Amniotic epithelial cell (primary cell): ENCODE measurements at places on chromosomes 1 and 21.

DNA sequence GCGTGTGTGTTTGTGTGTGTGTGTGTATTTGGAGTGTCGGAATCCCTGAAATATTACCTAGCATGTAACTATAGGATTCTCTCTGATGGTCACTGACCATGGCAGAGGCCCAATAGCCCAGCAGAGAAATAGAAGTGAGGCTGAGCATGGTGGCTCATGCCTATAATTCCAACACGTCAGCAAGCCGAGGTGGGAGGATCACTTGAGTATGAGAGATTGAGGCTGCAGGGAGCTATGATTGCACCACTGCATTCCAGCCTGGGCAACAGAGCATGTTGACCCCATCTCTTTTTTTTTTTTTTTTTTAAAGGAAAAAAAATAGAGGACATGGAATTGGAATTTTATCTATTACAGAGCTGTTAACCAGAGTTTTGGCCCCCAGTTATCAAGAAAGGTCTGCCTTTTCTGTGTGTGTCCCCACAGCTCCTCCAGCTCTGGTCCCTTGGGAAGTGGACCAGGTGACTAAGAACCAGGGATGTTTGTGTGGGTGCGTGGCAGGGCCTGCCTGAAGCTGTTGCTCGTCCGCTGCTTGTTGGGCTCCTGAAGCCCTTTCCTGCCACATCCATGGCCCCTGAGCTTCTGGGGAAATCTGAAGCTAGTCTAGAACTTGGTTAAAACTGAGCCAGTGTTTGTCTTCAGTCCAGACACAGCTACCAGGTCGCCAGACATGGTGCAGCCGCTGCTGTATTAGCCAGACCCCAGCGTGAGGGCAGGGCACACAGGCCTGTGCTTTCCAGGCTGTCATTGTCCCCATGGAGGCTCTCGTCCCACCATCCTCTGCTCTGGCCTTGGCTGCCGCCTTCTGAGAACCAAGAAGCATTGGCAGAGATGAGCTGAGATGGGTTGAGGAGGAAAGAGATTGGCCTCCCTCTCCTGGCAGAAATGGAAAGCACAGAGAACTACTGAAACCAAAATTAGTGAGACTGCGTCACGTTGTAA is 25.5 kb downstream of the CAPN9 start:
- peak; percentile 93 for DNase-seq

DNA sequence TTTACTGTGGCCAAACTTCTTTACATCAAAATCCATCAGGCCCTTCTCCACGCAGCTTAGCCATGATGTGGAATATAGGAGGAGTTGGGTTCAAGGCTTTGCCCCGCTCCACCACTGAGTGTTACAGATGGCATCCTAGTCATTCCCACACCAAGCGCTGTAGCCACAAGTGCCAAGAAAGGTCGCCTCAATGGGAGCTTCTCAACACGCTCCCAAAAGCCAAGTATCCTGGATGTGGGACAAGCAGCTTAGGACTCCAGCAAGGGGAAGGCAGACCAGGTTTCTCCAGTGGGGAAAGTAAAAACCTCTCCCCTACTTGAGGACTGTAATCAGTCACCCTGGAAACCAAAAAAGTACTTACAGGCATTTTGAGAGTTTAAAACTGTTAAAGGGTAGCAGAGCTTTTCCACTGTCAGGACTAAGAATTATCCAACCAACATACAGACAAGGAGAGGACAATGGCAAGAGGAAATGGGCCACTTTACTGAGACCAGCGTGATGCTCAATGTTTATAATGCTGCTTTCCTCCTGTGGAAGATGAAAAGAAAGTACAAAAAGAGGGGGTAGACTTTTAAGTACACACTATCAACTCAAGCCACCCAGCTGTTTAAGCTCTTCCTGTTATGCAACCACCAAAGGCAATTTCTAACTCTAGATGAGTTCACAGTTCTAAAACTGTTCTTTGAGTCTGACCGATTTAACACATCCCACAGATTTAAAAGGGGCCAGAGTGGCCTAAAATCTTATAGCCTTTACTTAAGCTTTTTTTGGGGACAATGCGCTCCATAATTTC is 120.7 kb upstream of the KRTAP19-8 start:
- DNase-seq = peak; percentile 20

- DNase-seq = no peak
These were observed 2.3 kb downstream of the HMGCS2 start for GRCh38 chr1:119766374-119766794.

DNA sequence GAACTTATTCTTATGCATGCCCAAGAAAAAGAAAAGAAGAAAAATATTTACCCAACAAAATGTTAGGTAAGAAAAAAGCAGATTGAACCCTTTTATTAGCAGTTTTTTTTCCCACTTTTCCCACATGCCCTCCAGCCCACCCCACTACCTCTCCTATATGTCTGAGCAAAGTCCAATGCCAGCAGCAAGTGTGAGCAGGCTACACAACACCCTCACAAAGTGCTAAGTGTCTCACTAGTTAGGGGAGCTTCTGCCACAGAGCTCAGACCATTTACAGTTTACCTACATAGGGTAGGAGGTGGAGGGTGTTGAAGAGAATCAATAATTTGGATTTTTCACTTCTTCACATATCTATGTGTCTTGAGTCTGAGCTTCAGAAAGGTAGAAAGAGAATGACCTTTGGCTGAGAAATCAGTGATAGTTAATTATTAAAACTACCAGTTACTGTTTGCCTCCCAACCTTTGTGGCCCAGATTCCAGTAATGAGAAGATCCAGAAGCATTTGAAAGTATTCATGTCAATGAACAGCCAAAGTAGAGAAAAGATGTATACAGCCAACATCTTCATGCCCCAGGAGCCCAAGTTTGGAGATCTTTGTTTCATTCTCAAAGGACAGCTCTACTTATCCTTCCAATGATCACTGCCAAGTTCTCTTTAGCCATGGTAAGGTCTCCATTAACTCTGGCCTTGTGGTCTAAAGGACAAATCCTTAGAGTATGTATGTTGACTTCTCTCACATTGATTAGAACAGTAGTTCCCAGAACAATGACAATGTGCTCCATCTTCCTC is 26.2 kb downstream of the OR10J5 start:
- DNase-seq = no peak

GRCh38 chr21:46664316-46664995 is 29.0 kb downstream of the PRMT2 start:
- no peak for DNase-seq

DNA sequence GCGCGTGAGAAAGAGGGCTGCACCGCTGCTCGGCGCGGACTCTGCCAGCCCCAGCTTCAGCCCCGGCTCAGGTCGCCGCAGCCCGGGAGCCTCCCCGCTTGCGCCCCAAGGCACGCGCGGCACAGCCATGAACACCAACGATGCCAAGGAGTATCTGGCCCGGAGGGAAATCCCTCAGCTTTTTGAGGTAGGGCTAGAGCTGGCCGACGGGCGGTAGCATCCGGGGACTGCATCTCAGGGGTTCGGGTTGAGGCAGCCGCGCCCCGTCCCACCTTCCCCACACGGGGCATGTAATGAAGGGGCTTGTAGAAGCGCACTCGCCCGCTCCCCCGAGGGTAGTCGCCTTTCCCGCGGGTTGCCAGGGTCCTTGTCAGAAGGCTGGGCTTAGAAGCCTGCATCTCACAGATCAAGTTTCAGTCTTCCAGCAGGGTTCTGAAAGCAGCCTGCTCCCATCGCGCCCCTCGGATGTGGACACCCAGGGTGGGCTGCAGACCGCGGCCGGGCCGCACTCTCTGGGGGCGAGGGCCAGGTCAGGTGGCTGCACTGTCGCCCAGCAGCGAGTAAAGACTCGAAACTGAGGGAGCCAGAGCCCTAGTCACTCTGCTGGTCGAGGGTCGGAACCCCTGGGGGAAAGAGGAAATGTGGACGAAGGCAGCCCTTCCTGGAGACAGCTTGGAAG is 507 bp downstream of the AK5 start:
- DNase-seq = peak; percentile 10

GRCh38 chr1:2868571-2869195 is 67.2 kb upstream of the TTC34 start:
- no peak for DNase-seq

- DNase-seq = peak; percentile 79
These were observed 18.3 kb upstream of the ARID1A start for GRCh38 chr1:26677306-26678115.

- DNase-seq = no peak
These were observed 38.8 kb downstream of the DIPK1A start for GRCh38 chr1:92922356-92923035.
